Left forelimb (tissue), 1 donor: ENCODE measurements at places on chromosomes 5 and 9.

- DNase-seq, result no peak
Observed at GRCh38 chr5:32551865-32552264, 33.5 kb upstream of the SUB1 start.

GRCh38 chr9:31236344-31236743, 1148.1 kb upstream of the ACO1 start:
- no peak for DNase-seq

DNA sequence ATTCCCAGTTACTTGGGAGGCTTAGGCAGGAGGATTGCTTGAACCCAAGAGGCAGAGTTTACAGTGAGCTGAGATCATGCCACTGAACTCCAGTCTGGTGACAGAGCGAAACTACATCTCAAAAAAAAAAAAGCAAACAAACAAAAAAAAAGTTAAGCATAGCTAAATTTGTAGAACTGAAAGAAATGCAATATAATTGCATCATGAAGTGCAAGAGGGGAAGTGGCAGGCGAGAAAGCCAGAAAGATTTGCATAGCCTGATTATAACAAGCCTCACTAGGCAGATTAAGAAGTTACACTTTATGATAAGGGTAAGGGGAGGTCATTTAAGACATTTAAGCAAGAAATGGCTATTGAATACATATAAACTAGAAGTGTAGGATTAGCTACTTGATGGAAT, 187.1 kb downstream of the EDIL3 start:
- DNase-seq, result no peak

DNA sequence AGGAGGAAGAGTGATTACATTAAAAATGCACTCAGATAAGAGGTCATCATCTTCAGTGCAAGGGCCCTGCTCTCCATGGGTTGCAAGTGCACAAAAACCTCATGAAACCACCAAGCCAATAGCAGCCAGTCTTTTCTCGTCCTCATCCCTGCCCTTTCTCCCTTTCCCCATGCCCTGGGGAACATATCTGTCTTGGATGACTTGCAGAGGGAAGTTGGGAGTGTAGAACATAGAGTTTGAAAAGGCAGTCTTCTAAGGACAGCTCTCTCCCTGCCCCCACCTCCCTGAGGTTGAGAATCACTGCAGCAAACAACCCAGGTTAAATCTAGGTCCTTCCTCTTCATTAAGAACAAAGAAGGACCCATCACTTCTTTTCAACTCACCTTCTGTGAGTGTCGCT, 22.0 kb downstream of the DDX31 start:
- no peak for DNase-seq

DNA sequence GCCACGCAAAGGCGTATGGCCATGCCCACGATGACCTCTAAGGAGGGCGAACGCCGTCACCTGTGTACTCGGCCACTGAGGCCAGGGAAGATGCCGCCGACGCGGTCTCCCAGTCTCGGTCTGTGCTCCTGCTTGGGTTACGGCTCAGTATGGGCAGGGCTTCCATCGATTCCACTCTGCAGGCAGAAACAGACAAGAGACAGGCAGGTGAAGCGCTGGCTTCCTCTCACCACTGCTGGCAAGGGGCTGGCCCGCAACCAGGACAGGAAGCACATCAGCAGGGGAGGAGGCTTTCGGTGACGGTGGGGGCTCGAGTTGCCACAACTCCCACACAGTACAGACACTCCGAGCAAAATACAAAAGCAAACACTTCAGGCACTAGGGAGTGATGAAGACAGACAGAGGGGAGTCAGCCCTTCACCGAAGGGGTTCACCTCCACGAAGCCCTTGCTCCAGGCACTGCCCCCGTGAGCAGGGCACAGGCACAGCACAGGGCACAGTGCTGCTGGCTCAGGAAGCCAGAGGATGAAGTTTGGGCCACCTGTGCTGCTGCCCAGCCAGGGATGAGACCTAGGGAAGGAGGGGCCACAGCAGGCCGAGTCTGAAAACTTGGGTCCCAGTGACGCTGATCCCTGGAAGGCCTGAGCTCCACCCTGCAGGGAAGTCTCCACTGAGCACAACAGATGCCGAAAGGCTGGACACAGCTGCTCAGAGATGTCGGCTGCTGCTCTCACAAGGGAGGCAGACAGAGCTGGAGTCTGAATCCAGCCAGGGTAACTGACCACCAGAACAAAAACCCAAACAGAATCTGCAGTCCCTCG, 91.3 kb downstream of the CAMSAP1 start:
- DNase-seq, result no peak

DNA sequence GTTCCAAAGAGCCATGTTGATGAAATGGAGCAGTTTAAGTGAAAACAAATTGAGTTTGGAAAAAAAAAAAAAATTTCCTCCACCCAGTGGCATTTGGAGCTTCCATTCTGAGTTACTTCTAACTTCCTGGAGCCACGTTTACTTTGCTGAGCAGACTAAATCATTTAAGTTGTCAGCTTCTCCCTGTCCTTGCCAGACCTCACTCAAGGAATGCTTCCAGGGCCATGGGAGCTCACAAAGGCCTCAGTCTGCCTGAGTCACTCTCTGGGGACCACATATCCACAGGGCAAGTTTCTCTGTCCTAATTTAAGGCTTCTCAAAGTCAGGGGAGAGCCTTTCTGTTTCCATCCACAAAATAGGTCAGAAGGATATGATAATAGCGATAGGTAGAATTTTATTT, 210.3 kb upstream of the TNC start:
- no peak for DNase-seq

- no peak for DNase-seq
Observed at GRCh38 chr9:124980431-124980830, 39.5 kb upstream of the GOLGA1 start.

GRCh38 chr5:68456756-68457217, 241.2 kb downstream of the PIK3R1 start:
- no peak for DNase-seq

DNA sequence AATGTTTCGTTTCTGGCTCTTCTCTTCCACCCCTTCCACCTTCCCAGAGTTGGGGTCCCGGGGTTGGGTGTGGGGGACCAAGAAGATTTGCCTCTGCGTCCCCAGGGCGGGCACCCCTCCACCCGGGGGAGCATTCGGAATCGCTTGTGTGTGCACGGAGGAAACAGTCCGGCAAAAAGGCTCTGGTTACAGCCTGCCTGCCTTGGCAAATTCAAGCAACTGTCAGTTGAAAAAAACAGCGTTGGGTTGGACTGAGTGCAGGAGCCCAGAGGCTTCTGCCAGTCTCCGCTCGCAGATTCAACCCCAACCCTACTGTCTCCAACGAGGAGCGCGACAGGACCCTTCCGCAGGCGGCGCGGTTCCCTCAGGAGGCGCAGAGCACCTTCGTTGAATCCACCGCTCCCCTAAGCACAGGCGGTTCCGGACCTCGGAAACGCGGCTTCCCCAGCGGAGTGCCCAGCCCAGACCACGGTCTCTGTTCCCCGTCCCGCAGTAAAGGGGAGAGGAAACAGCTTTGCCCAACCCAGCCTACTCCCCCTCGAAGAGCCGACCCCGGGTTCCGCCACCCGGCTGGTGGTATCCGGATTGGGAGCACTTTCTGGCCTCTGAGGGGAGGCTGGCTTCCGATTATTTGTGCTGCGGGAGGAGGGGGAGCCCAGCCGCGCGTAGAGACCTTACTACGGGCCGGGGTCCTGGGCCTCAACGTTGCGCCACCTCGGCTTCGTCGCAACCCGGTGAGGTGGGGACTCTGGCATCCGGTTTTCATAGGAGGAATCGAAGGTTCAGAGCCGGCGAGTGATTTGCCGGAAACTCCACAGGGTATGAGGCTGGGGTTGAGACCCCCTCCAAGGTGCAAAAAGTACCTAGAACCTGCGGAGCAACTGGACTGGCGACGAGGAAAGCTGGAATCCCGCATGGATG, 9.6 kb downstream of the LHX6 start:
- no peak for DNase-seq

DNA sequence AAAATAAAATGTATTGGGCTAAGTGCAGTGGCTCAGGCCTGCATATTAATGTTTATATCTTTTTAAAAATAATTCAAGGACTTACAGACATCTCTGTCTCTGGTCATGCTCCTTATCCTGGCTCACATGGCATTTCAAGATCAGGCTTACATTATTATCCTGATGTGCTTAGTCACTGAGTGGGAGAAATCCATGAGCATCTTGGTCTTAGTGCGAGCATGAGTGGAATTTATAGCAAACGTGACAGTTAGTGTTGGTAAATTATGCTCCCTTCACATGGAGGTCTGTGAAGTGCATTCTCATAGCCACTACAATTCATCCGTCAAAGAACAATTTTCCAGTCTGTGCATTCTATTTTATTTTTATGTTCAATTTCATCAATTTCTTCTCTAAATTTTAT, 237.8 kb upstream of the EDIL3 start:
- DNase-seq, result no peak

GRCh38 chr9:89380437-89381307, 62.4 kb downstream of the SECISBP2 start:
- DNase-seq, result no peak
